ENCODE measurements at places on chromosomes 6 and 20.

DNA sequence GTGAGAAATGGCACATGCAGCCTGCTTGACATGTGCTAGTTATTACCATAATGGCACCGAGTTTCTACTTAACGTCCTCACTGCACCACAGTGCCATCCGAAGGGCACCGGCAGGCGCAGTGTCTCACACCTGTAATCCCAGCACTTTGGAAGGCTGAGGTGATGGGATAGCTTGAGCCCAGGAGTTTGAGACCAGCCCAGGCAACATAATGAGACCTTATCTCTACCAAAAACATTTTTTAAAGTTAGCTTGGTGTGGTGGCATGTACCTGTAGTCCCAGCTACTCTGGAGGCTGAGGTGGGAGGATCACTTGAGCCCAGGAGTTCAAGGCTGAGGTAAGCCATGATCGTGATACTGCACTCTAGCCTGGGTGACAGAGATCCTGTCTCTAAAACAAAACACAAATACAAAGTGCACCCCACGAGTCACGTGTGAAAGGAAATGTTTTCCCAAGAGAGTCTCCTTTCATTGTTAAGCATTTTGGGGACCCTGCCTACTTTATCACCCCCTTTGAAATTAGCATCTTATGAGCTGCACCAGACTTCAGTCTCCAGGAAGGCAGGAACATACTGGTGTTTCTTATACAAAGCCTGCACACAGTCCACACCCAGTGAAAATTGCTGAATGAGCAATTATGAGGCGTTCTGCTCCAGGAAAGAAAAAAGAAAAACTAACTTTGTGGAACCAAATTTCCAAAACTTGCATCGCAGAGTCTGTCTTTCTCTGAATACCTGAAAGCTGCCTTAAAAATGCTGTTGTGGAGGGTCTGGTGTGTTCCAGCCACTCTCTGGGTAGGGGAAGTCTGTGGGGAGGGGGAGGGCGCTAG, 47.1 kb upstream of the FOXQ1 start:
- no peak for DNase-seq

- no peak for DNase-seq
Measured at GRCh38 chr6:79313254-79313653, 78.8 kb upstream of the HMGN3 start.

DNA sequence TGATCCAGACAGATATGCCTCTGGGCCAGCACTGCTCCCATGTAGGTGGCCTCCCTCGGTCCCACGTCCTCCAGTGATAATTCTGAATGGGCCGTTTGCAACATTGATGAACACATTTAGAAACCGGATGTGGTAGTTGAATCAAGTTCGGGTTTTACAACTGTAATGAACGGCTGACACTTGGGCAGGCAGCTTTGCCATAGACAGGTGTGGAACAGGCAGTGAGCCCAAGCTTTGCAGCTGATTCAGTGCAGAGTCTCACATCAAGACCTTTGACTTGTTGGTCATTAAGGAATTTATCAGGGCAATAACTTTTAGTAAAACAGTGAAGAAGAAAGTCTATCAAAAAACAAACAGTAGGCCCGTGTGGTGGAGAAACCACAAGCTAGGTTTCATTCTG, 466.6 kb upstream of the AGPAT4 start:
- no peak for DNase-seq

DNA sequence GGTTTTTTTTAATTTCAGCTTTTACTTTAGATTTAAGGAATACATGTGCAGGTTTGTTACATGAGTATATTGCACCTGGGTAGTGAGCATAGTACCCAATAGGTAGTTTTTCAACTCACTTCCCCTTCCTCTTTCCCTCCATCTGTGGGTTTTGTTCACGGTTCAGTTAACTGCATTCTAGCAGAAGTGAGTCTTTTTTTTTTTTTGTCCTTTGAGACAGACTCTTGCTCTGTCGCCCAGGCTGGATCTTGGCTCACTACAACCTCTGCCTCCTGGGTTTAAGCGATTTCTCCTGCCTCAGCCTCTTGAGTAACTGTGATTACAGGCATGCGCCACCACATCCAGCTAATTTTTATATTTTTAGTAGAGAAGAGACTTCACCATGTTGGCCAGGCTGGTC, 8.7 kb downstream of the UBR2 start:
- no peak for DNase-seq

- no peak for DNase-seq
Measured at GRCh38 chr6:170174124-170174770, 116.6 kb downstream of the DLL1 start.

DNA sequence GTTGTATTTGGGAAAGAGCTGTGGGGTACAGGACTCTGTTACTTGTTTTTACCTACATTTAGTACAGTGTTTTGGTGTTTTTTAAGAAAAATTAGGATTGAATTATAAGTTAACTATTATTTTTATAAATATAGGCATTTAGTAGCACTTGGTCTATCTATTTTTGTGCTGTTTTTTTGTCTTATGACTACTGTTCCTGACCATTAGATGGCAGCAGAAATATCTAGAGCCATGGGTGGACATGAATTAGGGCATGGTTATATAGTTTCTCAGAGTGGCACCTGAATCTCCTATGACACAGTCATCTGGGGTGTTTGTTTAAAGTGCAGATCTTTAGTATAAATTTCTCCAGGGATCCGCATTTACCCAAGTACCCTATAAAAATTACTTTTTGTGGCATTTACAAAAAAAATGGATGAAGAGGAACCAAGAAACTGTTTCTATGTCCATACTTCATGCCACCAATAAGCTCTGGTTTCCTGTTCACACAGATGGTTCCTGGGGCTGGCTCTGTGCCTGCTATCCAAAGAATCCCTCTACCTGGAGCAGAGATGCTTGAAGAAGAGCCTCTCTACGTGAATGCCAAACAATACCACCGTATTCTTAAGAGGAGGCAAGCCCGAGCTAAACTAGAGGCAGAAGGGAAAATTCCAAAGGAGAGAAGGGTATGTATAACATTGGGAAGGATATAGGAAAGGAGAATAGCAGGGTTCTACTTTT, 19.8 kb downstream of the NFYA start:
- peak; percentile 13 for DNase-seq

- DNase-seq: no peak
Measured at GRCh38 chr6:126344181-126344580, 4.3 kb downstream of the CENPW start.

DNA sequence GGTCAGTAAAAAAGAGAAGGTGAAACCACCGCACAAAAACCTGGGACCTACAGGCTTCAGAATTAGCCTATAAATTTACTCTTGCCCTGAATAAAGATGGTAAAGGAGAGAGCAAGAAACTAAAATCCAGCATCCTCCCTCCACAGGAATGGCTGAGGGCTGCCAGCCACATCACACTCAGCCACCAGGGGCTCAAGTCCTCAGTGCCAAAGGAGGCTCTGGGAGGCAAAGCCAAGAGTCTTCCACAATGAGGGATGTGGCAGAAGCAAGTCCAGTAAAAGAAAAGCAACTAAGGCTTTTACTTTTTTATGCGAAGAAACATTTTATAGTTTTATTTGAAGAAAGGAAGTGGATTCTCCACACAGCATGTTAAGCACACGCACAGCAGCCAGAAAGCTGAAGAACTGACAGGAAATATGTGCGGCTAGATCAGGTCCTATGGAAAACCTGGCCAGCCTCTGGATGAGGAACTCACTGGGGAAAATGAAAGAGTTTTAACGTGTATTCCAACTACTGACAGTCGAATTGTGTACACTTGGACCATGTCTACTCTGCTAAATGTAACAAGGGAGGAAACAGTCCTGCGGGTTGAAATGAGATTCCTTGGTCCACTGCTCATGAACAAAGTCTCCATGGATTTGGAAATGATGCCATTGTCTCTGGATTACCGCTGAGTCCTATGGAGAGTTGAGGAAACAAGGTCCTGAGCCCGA, 219.4 kb upstream of the SSTR4 start:
- no peak for DNase-seq

DNA sequence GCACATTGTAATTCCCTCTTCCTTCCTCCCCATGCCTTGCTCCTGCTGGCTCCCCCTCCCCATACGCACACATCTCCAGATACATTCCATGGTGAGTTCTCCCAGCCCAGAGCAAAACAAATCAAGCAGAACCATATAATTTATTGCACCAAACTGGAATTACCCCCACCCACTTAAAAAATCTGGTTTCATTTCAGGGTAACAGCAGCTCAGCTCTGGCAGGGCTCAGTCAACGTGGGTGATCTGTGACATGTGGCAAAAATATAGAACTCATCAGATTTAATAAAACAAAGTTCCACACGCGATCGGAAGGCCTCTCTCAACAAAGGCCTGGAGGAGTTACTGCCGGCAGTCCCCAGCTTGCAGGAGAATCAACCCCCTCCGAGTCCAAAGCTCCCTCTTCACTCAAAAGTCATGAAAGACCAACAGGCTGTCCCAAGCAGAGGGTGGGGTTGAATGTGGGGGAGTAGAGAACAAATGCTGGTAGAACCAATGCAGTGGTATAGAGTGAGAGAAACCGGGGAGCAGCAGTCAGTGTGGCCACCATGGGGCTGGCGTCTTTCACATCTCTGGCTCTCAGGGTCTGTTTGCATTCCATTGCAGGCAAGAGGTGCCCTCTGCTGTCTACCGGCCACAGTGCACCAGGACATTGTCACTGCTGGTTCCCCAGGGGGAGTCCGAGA, 323.3 kb upstream of the NT5E start:
- DNase-seq: no peak

GRCh38 chr20:41006126-41006935, 22.3 kb upstream of the TOP1 start:
- DNase-seq: no peak

DNA sequence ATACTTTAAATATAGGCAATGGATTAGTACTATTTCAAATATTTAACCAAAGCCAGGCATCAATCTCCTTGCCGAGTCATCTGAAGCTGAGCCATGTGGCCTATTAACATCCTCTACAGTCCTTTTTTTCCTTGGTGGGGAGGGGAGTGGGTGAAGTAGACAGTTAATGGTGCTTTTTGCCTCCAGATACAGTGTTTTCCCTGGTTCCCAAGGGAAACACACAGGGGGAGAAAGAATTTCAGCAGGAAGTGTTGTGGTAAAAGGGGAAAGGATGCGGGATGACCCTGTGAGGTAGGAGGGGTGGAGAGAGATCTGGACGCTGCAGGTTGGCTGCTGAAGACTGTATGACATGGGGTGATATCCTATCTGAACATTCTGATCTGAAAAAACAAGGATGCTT, 9.6 kb downstream of the CLDN20 start:
- DNase-seq: no peak

- DNase-seq: no peak
Measured at GRCh38 chr20:8519887-8520286, 387.8 kb downstream of the PLCB1 start.

DNA sequence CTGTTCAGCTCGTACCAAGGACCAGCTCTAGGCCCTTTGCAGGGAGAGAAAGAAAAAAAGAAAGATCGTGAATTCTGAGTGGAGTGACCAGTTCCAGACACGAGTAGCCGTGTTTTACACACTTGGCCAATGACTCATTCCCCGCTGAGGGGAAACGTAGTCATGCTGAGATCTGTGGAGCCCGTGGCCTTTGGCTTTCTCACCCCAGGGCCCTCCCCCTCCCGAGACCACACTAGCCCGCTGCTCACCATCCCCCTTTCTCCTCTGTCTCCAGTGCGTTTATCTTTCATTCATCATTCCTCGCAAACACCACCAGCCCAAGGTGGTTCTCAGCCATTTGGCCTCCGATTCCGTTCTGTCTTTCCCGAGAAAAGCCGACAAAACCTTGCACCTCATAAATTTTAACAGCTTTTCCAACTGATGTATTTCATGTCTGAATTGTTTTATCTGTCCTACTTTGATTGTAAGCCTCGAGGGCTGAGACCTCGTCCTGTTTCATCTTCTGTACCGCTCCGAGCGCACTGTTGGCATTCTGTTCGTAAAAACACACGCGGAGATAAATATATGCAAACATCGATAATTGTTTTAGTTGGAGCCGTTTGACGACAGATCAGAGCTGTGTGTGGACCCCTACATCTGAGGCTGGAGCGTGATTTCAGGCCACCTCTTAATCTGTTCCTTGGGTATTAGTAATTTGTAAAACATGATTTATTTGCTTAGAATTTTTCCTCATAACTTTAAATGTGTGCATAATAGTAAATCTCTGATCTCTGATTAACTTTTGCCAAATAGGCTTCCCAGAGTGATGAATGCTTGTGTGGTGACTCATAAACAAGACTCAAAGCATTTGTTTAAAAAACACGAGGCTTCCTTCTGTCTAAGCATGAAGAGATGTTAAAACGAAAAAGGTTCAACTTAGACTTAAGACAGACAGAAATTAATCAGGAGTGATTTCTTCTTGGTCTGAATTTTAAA, 336.6 kb downstream of the CDH4 start:
- no peak for DNase-seq

- no peak for DNase-seq
Measured at GRCh38 chr20:20459726-20460125, 91.8 kb downstream of the INSM1 start.

Measured in NCI-H1092 treated with DMSO at 0.1 percent for 48 hours (cell line).